ENCODE measurements at places on chromosomes 3 and 15. TPM values are rescaled to one million over a fixed set of nuclear protein-coding genes. Genes with fewer than 3 reads are reported as not detected.

The TNNC1 gene
- total RNA-seq = 4.9 TPM

The UBA5 gene
- total RNA-seq = 66.6 TPM

The RFTN1 gene
- total RNA-seq = 12.3 TPM

DNA sequence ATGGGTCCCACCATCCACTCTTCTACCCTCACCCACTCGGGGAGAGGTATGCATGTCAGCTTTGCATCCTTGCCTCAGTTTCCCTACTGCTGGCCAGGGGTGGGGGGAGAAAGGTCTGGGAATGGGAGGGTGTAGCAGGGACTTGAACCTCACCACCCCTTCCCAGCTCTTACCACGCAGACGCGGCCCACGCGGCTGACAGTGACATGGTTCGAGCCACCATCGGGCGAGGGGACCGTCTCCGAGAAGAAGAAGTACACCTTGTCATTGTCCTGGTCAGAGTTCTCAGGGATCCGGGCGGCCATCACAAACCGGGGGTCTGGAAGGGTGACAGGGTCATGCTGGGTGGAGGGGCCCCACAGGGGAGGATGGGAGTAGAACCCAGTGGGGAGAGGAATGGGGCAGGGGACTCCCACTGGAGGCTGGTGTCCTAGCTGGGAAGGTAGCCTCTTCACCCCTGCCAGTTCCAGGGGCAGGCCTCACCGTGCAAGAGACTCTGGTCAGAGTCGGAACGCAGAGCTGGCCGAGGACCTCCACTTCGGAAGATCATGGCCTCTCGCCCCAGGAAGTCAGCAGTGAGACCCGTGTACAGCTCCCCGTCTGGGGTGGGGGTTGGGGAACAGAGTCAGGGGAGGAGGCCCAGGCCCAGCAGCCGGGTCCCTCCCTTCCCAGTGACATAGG is 3.7 kb downstream of the SEMA3G start:
- no peak for DNase-seq

DNA sequence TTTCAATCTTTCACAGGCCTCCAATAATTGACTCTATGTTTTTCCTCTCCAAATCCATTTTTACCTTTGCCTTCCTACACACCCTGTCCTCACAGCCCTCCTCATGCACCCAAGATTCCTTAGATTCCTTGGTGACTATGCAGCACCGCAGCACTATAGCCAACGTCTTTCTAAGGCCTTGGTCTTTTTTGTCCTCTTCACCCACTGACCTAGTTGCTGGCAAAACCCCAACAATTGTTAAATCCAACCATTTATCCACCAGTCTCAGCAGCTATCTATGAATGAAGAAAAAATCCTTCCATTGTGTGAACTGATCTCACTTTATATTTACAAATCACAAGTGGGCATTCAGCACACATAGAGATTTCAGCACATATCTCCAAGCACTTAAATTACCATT is 203.9 kb downstream of the VGLL3 start:
- peak; percentile 85 for DNase-seq
